ENCODE measurements at places on chromosomes 3 and 15.

GRCh38 chr3:138206196-138206595 is 19.1 kb downstream of the ARMC8 start:
- DNase-seq: no peak

DNA sequence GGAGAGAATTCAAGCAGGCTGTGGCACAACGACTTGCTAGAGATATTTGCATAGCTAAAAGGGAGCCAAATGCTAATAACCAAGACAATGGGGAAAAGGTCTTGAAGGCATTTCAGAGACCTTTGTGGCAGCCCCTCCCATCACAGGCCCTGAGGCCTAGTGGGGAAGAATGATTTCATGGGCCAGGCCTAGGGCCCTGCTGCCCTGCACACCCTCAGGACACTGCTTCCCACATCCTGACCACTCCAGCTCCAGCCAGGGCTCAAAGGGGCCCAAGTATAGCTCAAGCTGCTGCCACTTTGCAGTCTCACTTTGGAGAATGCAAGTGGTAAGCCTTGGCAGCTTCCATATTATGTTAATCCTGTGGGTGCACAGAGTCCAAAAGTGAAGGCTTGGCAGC is 21.5 kb upstream of the PTPN23 start:
- DNase-seq: no peak

GRCh38 chr15:28990390-28990789 is 104.6 kb downstream of the APBA2 start:
- no peak for DNase-seq

DNA sequence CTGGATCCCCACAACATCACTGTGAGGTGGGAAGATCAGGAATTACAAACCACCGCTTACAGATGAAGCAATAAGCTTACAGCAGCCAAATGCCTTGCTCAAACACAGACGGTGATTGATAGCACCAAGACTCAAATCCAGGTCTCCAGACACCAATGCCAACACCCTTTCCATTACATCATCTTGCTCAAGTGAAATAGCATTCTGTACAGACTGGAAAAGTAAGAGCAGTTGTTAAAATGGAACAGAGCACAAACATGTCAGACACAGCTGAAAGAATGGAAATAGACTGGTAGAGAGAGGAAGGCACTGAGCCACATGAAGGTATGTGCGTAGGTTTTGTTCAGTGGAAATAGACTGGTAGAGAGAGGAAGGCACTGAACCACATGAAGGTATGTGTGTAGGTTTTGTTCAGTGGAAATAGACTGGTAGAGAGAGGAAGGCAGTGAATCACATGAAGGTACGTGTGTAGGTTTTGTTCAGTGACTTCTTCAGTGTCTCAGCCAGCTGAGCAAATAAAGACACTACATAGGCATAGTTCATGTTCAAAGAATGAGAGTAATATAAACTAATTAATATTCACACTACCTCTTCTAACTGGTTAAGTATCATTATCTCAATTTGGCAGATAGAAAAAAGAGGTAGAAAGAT is 15.6 kb downstream of the CLDN1 start:
- DNase-seq: no peak

- no peak for DNase-seq
Measured at GRCh38 chr3:127135241-127136023, 57.5 kb upstream of the PRR23E start.

GRCh38 chr3:195794708-195795107 is 17.0 kb downstream of the MUC4 start:
- no peak for DNase-seq

- no peak for DNase-seq
Measured at GRCh38 chr3:155391104-155391503, 97.6 kb upstream of the STRIT1 start.

- no peak for DNase-seq
Measured at GRCh38 chr3:159775372-159775961, 213.2 kb upstream of the IL12A start.

- DNase-seq: no peak
Measured at GRCh38 chr3:45362161-45362560, 26.2 kb upstream of the LARS2 start.

- no peak for DNase-seq
Measured at GRCh38 chr15:76526111-76526510, 189.5 kb downstream of the ISL2 start.

DNA sequence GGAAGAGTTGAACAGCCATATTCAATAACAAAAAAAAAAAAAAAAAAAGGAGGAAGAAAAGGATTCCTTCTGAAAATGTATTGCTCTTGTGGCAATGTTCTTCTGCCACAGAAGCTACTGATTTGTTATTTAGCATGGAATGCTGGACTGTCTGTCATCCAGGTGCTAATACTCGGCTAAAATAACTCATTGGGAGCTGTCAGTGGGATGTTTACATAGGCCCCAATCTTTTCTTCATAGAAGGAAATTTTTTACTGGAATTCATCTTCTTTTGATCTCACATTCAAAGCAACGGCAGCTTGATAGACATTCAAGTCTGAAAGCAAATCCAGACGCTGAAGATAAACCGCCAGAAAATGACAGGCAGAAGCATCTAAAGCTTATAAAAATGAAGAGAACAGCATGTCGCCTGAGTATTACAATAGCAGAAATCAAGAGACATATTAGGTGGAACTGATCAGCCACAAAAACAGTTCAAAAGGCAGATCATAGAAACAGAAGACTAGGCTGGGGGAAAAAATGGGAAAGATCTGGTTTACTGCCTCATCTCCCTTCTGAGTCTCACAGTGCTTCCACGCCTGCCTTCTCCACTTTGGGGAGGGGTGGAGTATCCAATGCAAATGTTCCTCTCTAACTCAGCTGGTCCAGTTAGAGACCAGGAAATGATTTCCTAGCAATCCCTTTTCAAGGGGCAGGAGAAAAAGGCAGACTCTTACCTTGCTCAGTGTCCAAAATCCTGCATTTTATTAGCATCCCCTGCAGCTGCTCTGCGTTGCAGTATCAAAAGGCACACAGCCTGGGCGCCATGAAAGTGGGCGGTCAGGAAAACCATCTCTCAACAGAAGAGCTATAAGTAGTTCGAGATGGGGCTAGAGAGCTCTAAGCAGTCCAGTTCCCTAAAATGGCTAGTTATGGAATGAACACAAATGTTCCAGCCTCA is 451.9 kb downstream of the FOXP1 start:
- DNase-seq: no peak

GRCh38 chr15:60070838-60071493 is 66.9 kb downstream of the FOXB1 start:
- DNase-seq: no peak

GRCh38 chr15:41017066-41017735 is 63.9 kb downstream of the CHAC1 start:
- no peak for DNase-seq

DNA sequence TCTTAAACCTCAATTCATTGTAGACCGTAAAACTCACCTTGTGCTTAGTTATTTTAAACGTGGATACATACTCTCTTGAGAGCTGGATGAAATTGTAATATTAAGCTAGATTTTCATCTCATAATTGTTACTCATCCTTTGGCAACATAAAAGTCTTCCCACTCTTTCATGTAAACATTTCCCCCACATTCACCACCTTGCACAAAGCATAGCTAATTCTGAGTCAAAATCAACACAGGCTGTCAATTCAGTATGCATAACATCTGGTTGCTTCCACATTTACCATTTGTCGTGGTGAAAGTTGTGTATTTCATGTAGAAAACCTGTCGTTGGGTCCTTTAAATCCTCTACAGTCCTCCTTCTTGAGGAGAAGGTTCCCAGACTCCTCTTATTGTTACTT is 524.6 kb downstream of the OTOL1 start:
- no peak for DNase-seq

DNA sequence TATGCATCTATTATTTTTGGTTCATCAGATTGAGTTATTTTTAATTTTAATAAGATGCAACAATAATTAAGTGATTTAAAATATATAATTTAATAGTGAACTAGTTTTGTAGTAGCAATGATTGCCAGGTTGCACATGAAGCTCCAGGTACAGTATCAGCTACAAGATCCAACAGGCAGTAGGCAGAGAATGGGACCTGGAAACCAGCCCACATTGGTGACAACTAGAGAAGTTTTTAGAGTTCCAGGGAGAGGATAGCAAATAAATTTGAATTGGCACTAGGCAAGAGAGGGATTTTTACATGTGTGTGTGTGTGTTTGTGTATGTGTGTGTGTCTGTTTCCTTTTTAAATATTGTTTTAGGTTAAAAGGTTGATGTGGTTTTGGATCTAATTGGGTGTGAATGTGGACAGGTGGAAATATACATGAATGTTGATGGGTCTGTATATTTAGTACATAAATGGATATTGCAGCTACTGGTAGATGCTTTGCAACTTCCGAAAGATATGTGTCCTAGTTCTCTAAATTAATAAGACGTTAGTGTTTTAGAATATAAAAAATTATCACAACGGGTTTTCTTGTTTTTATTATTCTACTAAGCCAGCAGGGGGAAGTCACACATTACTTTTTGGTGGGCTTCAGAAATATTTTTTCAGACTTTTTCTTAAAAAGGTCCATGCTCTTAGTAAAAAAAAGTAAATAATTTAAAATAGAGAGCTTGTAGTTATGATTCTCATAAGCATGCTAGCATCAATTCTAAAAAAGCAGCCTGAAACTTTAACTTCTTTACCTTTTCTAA is 110.1 kb upstream of the GBE1 start:
- DNase-seq: no peak

- DNase-seq: no peak
Measured at GRCh38 chr3:181794011-181794790, 82.5 kb downstream of the SOX2 start.

- no peak for DNase-seq
Measured at GRCh38 chr15:73330206-73331051, 38.3 kb downstream of the HCN4 start.

GRCh38 chr3:7328339-7328738 is 467.4 kb downstream of the GRM7 start:
- no peak for DNase-seq

DNA sequence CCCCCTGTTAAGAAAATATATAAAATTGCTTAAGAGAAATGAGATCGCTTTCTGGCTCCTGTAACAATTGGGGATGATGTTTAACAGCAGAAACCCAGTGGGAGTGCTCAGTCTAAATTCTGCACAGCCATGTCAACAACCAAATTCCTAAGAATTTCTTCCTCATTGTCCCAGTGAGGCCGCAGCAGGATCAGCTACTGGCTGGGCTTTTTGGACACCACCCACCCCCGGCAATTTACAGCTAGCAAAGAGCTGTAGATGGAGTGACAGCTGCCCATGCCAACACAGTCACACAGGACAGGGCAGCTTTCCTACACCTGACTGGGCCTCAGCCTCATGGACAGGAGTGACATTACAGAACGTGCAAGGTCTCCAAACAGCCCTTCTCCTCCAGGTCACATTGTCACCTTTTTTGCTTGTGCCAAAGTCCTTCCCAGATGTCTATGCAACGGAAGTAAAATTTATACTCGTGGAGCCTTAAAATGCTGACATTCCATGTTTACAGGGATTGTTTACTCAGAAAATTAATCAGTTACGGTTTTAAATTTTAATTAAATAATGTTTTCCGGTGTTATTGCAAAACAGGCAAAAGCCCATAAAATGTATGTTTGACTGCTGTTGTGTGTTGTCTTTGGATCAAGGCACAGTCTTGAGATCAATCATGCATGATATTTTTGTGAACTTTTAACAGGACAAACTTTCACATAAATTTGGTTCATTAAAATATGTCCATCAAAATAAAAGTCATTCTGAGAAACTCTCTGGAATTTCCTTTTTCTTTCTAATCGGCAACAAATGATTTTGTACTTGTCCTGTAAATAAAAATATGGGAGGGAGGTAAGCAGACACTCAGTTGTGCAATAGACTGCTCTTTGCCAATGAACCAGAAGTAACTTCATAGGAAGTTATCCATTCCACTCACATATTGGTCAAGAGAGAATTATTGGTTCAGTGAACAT is 943.2 kb downstream of the MCTP2 start:
- no peak for DNase-seq

DNA sequence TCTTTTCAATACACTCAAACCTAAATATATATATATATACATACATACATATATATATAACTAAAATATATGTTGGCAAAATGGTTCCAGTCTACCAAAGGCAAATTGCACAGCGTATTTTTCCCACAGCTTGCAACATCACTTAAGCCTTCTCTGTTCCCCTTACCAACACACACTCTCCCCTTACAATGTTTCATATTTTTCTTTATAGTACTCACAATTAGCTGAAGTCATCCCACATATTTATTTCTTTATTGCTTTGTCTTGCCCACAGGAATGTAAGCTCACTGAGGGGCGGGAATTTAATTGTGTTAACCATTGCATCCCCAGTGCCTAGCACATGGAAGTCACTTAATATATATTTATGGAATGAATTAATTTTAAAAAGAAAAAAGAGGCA is 288.3 kb downstream of the ULK4 start:
- DNase-seq: no peak

DNA sequence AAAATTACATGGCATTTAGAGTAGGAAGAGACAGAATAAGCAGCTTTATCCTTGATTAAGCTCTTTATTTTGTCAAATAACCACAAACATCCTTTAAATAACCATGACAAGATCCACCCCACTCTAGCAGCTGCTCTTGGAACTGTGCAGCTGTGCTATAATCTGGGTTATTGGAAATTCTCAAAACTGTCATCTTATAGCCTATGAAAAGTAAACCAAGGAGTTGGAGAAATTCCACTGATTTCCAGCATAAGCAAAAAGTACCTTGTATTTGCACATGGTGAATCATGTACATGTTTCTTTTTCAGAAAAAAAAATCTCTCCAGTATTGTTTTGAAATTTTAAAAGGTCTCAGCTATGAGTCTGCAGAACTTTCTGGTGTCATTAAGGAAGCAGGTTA is 88.8 kb upstream of the ABI3BP start:
- no peak for DNase-seq

DNA sequence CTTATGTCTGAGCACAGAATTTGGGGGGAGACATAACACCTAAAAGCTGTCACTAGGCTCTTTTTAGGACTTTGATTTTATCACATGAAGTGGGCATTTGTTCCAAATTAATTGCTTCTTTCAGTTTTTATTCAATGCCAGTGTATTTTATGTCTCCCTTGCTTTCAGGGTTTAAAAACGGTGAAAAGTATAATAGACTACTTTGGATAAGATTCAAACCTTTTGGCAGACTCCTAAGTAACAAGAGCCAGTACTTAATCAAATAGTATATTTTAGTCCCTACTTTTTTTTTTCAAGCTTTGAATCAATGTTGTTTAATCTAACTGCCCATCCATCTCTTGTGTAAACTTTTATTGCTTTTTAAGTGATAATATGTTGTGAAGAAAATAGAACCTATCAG is 847.2 kb upstream of the DPPA4 start:
- no peak for DNase-seq

GRCh38 chr3:27380433-27381357 is 11.5 kb upstream of the NEK10 start:
- peak; percentile 46 for DNase-seq

- DNase-seq: no peak
Measured at GRCh38 chr15:41104234-41104633, 11.8 kb downstream of the INO80 start.

GRCh38 chr3:158085358-158085757 is 20.9 kb downstream of the SHOX2 start:
- no peak for DNase-seq

GRCh38 chr3:18837137-18837755 is 311.1 kb upstream of the KCNH8 start:
- no peak for DNase-seq

GRCh38 chr3:192927016-192927415 is 9.4 kb upstream of the MB21D2 start:
- DNase-seq: no peak

- no peak for DNase-seq
Measured at GRCh38 chr3:13843351-13843750, 36.5 kb downstream of the WNT7A start.

- DNase-seq: no peak
Measured at GRCh38 chr15:70323111-70323851, 225.6 kb upstream of the TLE3 start.
